Stimulated activated CD4-positive, alpha-beta T cell treated with anti-CD3 and anti-CD28 coated beads, Interleukin-4, amount 100 ng/mL, for 1 hour (primary cell): ENCODE measurements at places on chromosomes 7 and 10.

DNA sequence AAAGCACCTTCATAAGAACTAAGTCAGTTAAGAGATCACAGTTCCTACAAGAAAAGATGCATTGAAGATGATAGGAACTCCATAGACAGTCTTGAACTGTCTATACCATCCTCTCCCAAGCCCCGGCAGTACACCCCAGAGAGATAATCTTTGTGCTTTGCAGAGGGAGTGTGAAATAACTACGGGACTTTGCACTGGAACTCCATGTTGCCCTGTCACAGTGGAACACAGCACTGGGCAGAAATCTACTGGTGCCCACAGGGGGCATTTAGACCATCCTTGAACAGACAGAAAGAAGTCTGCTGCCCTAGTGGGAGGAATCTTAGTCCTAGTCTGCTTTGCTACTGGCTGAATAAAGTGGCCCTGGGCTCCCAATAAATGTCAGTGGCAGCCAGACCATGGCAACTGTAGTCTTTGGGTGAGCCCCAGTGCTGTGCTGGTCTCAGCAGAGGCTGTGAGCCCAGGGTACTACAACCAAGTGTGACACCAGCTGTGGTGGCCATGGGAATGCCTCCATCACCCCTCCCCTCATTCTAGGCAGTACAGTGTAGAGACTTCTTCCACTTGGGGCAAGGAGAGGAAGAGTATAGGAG lies 107.7 kb upstream of the TMEM168 start:
- no peak for DNase-seq

GRCh38 chr10:113019096-113019495 lies 69.0 kb downstream of the TCF7L2 start:
- DNase-seq = no peak

GRCh38 chr10:108545921-108546320 lies 1377.4 kb downstream of the XPNPEP1 start:
- DNase-seq = no peak

DNA sequence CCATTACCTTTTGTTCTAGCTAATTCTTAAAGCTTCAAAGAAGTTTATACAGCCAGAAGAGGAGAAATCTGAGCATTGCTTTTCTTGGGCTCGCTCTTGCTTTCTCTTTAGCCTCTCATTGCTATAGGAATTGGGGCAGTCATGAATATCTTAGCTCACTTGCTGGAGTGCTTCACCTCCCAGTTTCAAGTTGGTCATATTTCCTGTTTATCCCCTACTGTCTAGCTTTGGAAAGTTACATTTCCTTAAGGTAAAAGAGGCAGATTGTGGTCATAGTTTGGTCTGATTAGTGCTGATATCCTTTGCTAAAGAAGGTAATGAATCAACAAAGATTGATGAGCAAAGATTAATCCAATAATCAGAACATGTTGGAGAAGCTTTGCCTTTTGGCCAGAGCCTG lies 77.7 kb upstream of the GLI3 start:
- DNase-seq = no peak

GRCh38 chr7:100692578-100692961 lies 1.5 kb downstream of the GIGYF1 start:
- DNase-seq = no peak

DNA sequence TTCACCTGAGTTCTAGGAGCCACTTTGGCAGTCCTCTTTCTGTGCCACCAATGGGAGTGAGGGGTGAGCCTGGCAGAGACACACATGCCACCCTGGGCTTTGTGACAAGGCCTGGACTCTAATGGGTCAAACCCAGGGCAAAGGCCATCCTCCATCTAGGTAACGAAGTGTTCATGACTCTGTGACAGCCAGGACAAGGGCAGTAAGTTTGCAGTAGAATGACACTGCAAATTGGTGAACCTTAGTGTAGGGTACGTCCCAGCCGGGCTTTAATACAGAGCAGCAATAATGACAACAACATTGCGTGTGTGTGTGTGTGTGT lies 43.3 kb downstream of the PAPSS2 start:
- DNase-seq = no peak
